ENCODE measurements at places on chromosomes 16 and 17.

DNA sequence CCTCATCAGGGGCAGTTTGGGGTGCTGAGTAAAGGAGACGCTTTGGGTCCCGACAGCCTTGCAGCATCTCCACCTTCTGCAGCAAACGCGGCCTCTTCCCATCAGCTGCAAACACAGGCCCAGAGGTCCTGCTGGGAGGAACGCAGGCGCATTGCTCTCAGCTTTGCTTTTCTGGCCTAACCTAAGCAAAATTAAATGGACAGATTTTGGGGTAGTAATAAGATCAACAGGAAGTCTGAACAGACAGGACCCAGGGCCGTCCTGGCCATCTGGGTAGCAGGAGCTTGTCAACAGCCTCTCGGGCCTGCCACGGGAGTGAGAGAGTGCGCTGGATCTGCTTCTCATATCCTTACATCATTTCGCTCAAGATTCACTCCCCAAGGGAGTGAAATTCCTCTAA lies 7.2 kb downstream of the NUBP1 start:
- no peak for DNase-seq

GRCh38 chr17:62064029-62064790 lies 868 bp downstream of the MED13 start:
- no peak for DNase-seq

GRCh38 chr16:75097941-75098901 lies 18.4 kb downstream of the LDHD start:
- DNase-seq, result peak; percentile 66

DNA sequence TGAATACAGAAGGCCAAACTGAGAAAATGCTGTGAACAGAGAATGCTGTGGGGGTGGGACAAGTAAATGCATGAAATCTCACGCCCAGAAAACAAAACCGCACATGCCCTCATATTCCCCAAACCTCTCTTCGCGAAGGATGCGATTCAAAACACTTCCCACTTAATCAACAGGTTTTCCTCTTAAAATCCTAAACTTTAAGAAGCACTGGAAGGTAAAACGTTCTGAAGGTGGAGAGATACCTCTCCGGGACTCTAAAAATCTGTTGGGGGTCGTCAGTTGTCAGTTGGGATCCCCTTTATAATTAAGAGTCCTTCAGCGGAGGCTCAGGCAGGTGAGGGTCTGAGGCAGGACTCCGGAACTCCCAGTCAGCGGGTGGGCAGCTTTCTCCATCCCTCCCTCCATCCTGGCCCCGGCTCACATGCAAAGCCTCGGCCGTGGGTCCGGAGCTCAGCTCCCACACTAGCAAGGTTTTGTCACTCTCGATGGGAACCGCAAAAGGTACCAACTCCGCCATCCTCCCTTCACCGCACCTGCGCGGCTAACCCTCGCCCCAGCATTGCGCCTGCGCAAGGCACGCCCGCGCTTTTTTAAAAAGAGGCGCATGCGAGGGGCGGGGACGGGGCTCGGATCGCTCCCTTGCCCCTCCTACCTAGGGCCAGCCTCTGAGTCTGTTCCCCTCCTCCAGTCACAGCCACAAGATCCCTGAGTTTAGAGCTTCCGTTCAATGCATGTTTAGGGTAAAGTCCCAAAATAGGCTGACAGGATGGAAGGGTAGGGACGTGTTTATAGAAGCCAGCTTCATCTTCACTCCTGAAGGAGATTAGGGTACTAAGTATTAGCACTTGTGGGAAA lies at the start of gene RDM1:
RDM1 (minus strand) TSS at position 563 of the 855 bp plus-strand sequence; CDS start at position 517, 46 bp downstream.
- peak; percentile 61 for DNase-seq

DNA sequence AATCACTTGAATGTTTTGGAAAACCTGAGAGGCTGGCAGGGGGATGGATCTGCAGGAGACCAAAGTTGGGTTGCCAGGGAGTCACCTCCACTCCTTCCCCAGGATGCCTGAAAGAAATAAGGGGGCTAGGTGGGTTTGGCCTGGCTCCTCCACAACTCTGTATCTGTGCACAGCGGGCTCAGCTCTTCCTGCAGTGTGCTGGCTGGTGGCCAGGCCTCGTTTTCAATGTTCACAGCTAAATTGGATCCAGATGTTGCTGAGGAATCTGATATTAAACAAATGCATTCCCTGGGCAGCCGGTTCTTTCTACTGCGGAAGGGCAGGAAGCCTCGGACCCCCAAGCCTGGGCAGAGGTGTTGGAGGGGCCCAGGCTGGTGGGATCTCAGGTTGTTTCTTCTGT lies 106.2 kb downstream of the N4BP1 start:
- DNase-seq, result no peak

GRCh38 chr16:25271421-25271820 lies 13.8 kb upstream of the ZKSCAN2 start:
- DNase-seq, result no peak

DNA sequence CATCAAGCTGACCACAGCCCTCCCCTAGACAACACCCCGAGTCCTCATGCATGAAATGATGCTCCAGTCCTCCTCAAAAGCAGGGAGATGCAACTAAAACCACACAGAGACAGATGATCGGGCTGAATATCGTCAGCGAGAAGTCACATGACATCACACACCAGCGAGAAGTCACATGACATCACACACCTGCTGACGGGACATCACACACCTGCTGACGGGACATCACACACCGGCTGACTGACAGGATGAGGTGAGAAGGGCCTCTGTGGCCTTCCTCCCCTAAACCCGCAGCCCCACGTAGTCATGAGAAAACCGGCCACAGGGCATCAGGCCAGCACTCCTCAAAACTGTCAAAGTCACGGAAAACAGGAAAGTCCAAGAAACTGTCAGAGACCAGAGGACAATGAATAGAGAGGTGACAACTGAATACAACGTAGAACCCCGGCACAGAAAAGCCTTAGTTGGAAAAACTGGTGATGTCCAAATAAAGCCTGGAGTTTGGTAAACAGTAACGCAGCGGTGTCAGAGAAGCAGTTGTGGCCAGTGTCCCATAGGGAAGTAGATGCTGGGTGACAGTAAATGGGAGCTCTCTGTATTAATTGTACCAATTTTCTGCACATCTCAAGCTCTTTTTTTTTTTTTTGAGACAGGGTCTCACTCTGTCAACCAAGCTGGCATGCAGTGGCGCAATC lies 14.3 kb downstream of the LITAF start:
- peak; percentile 51 for DNase-seq

GRCh38 chr17:48514477-48514876 lies 16.3 kb downstream of the HOXB1 start:
- no peak for DNase-seq

DNA sequence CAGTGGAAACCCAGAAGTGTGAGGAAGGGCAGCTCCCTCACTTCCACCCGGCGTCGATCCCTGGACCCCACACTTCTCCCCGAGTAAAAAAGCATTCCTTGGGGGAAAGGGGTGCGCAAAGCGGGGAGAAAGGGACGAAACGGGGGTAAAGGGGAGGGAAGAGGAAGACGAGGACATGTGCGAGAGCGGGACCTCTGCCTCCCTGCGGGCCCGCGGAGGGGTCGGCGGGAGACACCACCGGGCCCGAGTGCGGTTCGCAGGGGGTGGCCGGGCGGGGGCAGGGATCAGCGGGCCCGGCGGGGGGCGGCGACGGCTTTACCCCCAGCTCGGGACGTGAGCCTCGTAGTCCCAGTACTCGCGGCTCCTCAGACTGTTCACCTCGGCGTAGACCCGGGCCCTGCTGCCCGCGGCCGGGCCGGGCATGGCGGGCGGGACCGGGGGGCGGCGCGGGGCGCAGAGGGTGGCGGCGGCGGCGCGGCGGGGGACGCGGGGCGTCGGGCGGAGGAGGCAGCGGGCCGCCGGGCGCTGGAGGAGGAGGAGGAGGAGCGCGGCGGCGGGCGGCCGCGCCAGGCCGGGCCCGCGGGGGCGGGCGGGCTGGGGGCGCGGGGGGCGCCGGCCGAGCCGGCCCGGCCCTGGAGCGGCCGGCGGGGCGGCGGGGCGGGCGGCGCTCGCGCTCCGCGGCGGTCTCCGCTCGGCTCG lies 443 bp downstream of the CSNK2A2 start:
- no peak for DNase-seq

DNA sequence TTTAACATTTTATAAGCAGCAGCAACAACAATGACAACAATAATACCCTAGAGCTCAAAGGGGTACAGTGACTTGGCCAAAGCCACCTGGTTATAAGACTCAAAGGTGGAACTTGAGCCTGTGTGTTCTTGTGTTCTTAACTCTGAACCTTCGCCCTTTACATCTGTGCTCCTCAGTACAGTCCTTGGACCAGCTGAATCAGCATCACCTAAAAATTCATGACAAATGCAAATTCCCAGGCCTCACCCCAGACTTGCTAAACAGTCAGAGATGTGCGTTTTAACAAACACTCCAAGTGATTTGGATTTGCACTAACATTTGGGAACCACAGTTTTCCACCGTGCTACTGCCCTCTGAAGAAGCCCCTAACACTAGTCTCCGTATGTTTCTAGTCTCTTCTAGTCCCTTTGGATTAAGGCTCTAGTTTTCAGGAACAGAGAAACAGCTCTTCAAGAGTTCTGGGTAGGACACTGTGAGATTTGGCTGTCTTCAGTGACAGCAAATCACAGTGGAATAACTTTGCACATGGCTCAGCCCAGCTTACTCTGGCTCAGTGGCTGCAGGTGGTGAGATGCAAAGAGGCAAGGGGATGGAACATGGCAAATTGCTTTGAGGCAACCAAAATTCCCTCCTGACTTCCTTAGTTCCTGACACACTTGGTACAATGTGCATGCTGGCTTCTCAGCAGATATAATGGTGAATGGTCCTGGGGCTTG lies 151.0 kb upstream of the CDH11 start:
- DNase-seq, result no peak

- no peak for DNase-seq
These were observed 10.0 kb downstream of the SNN start for GRCh38 chr16:11677959-11678881.

DNA sequence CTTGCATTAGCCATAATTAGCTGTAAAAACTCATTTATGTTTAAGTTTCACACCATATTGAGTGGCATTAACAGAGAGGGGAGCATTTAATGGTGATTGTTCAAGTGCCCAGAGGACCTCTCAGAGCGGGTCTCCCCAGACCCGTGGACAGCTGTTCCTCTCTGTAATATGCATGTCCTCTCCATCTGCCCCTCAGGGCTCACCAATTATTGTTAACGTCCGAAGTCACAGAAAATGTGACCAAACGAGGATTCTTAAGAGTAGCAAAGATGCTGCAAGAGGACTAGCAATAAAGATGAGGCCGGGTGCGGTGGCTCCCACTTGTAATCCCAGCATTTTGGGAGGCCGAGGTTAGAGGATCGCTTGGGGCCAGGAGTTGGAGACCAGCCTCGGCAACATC lies 130.2 kb downstream of the CPPED1 start:
- DNase-seq, result no peak

DNA sequence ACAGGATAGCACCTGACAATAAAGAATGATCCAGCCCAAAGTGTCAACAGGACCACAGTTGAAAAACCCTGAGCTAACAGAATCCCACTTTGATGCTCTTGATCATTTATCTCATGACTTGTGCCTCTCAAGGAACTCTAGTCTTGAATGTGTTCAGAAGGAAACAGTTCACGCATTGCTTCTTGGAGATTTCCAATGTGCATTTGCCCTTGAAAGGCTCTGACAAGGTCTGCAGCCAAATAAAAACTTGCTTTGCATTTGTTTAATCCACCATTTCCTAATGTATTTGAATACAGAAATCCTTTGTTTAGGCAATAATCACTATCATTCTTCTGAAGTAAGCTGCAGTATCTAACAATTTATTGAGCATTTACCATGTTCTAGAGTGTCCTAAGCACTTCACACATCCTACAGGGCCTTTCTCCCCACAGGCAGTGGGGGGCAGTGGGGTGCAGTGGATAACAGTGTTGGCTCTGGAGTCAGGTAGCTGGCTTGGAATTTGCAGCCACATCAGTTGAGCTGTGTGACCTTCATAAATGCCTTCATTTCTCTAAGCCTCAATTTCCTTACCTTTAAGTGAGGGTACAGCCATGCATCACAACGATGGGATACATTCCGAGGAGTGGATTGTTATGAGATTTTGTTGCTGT lies 239.7 kb downstream of the XYLT1 start:
- DNase-seq, result no peak

GRCh38 chr17:60047590-60047989 lies 31.1 kb downstream of the HEATR6 start:
- no peak for DNase-seq

DNA sequence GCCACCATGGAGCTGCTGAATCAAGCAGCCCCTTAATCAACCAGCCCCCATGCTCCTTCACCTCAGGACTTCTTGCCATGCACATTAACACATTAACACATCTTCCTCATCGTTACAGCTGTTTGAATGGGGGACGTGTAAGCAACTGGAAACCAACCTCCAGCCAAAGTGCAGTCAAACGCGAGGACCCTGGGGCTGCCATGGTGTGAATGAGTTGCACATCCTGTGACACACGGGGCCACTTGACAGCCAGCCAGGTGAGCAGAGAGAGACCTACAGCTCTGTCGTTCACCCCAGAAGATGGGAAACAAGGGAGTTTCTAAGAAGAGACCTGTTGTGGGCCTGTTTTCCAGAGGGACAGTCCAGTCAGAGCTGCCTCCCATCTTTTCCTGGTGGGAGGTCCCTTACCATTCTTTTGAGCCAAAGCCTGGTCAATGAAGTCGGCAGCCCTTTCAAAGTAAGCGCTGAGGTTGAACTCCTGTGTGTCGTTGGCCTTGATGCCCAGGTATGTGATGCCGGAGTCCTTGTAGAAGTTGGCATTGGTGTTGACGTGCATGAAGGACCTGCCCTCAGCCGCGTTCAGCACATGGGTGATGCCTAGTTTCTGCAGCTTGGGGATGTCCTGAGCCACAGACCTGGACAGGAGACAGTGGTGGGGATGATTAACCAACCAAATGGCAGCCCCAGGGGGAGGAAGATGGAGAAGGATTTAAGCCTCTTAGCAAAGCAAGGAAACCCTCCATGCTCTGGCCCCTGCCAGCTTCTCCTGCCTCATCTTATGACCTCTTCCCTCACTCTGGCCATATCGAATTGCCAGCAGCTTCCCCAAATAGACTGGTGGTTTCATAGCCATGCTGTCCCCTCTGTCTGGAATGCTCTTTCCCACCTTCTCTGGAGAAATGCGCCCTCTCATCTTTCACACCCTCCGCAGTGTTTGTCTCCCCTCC lies 4.2 kb downstream of the DUSP3 start:
- DNase-seq, result no peak

Measured in activated CD4-positive, alpha-beta T cell treated with anti-CD3 and anti-CD28 coated beads, Interleukin-2, amount 50 U/mL, for 1 hour (primary cell).